ENCODE measurements at places on chromosomes 6 and 20. TPM values are rescaled to one million over a fixed set of nuclear protein-coding genes. Genes with fewer than 3 reads are reported as not detected.

DNA sequence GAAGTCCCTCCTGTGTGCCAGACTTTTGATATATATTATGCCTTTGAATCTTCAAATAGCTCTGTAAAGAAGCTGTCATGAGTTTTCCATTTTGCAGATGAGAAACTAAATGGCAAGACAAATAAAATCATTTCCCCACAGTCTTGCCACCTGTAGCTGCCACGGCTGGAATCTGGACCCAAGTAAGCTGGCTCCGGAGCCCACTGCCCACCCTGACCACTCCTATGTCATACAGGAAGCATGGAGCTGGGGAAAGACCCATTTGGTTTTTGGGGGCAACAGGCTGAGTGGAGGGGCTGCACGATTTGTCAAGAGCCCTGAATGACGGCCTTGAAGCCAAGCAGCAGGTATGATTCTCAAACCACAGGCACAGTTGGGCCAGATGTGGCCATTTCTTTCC is 10.0 kb upstream of the SIRPA start:
- no peak for DNase-seq

DNA sequence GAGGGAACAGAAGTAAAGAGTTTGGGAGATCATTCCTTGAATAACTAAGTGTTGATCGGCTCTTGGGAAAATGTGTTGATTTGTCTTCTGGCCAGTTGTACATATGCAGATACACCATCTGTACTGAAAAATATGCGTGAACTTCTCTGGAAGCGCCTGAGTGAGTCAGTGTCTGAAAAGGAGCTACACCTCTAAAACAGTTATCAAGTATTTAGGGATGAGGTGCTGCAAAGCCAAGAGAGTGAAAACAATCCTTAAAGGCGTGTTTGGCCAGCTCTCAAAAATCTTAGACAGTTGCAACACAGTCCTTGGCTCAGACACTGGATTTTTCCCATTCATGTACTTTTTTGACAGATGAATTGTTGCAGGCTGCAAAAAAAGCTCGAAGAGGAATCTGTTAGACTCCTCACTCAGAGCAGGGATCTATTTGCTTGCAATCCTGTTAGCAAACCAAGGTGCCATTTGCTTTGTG is 61.3 kb downstream of the BMP6 start:
- DNase-seq, result peak; percentile 41

GRCh38 chr20:41361757-41362747 is 4.6 kb downstream of the EMILIN3 start:
- DNase-seq, result no peak

DNA sequence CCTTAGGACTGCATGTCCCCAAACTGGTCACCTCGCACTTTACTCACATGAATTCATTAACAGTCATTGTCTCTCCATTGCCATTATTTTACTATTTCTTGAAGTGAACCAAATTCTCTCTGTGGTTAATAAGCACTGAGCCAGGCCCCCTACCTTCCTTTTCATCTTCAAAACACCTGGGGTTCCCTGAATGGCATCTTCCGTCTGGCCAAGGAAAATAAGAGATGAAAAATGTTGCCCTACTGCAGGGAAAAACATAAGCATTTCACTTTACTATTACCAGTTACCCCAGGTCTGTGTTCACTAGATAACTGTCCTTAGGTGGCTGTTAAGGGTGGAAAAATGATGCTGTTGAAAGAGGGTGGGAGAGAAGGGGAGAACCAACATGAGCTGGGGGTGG is 10.0 kb upstream of the NKX2-2 start:
- no peak for DNase-seq

EPHA7 gene
- total RNA-seq, result 2.0 TPM
